NCI-H146 (cell line): ENCODE measurements at places on chromosomes 16 and 17.
A peak's percentile ranks its signal among the peaks of the same experiment; 100 is the strongest.

GRCh38 chr17:39618246-39618913 lies 8.4 kb upstream of the PPP1R1B start:
- DNase-seq = peak; percentile 19

GRCh38 chr16:24701521-24701951 lies 27.9 kb upstream of the TNRC6A start:
- DNase-seq = no peak

GRCh38 chr16:31664683-31665482 lies 137.2 kb downstream of the AHSP start:
- no peak for DNase-seq

DNA sequence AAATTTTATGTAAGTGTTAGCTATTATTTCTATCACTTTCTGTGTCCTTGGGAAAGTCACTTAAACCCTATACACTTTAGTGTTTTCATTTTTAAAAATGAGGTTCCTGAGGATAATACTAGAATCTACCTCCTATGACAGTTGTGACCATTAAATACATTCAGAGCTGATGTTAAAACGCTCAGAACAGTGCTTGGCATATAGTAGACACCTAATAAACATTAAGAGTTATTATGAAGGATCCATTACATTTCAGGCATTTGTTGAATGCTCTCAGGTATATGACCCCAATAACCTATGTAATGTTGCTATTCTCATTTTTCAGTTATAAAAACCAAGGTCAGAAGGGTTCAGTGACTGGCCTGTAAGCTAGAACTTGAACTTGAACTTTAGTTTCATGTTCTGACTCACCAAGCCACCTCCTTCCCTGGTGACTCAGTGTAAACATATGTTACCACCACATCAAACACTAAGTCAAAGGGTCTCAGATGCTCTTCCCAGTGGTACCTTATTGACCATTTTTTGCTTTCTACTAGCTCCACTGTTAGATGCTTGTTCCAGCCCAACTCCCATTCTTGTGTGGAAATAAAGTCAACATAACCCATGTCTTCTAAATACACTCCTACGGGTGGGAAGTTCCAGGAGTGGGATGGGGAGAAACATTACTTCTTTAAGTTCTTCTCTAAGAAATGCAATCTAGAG lies 47.6 kb downstream of the HSD17B2 start:
- DNase-seq = no peak

- no peak for DNase-seq
Observed at GRCh38 chr17:64500487-64500859, 3.6 kb upstream of the POLG2 start.

DNA sequence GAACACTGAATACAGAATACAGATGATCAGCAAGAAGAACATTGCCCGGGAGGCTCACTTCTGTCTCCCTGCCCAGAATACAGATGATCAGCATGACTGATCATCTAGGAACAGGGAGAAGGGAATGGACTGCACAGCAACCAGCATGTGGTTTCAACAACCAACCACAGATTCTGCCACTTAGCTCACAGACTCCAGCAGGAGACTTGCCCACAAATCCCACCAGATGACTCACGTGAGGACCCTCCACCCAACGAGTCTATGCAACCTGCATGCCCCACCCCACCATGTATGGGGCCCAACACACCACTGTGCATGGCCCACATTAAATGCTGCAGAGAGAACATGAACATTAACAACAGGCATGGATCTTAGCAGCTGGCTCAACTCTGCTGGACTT lies 36.1 kb upstream of the ALOX12 start:
- DNase-seq = no peak

DNA sequence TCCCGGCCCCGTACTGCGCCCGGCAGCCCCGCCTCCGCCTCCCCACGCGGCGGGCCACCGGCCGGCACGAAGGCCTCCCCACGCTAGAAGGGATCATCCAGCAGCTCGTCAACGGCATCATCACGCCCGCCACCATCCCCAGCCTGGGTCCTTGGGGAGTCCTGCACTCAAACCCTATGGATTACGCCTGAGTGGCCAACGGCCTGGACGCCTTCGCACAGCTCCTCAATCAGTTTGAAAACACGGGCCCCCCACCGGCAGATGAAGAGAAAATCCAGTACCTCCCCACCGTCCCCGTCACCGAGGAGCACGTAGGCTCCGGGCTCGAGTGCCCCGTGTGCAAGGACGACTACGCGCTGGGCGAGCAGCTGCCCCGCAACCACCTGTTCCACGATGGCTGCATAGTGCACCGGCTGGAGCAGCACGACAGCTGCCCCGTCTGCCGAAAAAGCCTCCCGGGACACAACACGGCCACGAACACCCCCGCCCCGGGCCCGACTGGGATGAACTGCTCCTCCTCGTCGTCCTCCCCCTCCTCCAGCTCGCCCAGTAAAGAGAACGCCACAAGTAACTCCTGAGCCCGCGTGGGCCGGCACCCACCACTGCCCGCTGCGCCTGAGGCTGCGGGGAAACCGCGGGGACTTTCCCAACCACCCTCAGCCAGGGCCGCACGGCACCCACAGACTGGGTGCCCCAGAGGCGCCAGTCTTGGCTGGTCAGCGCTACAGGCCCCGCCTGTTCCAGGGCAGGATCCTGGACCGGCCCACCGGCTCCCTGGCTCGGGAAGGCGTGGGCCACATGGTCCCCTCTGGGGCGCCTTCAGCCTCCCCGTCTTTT lies 39.0 kb upstream of the AKAP1 start:
- DNase-seq = no peak

DNA sequence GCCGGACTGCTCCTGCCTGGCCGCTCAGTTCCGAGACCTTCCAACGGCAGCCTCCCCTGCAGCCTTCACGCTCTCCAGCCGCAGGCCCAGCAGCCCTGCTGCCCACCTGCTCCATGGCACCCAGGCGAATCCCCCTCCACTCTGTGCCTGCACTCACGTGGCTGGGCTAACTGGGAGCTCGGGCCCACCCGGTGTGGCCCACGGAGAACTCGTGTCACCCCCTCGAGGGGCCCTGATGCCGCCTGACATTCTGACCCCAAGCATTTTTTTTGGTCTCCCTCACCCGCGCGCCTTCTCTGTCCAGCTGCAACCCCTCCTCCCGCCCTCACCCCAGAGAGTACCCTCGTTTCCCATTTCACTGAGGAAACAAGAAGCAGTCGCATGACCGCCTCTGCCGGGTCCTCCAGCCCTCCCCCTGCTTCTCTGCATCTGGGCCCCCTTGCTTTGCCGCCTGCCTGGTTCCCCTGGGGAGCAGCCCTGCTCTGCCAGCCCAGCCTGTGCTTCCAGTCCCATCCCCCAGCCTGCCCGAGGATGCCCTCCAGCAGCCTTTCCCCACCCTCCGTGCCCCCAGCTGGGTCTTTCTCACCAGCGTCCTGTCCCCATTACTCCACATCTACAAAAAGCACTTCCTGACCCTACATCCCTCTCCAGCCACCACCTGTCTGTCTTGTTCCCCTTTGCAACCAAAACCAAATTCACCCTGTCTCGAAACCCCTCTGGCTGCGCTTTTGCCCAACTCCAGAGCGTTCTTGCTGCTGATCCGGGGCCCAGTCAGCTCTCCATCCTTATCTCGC lies 146.4 kb upstream of the CHMP6 start:
- no peak for DNase-seq

DNA sequence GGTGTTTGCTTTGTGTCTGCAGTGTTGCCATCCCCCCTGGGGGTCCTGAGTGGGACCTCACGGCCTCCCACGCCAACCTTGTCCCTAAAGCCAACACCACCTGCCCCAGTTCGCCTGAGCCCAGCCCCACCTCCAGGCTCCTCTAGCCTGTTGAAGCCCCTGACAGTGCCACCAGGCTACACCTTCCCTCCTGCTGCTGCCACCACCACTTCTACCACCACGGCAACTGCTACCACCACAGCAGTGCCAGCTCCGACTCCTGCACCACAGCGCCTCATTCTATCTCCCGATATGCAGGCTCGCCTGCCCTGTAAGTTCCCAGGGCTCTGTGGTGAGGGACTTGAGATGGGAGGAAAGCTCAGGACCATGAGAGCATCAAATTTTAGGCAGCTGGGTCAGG lies 22.2 kb downstream of the SRCAP start:
- DNase-seq = no peak

- no peak for DNase-seq
Observed at GRCh38 chr17:27519550-27519949, 63.3 kb downstream of the KSR1 start.

GRCh38 chr16:75301804-75302203 lies 50.4 kb upstream of the BCAR1 start:
- no peak for DNase-seq

DNA sequence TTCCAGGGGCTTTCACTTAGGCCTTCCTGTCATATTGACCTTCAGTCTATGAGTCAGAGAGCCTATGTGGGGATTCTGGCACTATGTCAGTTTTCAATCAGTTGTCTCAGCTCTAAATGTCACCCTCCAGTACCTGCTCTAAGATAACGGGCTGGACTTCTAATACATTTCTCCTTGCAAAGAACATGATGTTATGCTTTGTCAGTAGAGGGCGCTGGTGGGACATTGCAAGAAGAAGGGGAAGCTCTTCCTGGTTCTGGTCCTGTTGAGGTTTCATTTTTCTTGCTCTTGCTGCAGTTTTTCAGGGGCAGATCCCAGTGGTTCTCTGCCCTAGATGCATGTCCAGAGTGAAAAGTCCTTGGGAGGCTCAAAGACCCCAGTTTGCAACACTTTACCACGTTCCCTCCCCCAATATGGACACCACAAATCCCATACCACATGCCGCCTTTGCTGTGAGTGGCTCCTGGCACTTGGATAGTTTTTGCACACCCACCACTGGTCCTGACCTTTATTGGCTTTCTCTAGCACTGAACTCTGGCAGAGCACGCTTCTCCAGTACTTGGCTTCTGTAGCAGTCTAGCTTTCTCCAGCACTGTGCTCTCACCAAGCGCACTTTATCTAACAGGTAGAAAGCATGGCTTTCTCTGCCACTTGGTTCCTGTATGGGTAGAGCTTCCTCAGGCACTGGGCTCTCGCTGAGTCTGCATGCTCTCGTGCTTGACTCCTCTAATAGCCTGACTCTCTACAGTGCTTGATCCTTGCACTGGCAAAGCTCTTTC lies 49.0 kb downstream of the BCL7C start:
- peak; percentile 96 for DNase-seq

DNA sequence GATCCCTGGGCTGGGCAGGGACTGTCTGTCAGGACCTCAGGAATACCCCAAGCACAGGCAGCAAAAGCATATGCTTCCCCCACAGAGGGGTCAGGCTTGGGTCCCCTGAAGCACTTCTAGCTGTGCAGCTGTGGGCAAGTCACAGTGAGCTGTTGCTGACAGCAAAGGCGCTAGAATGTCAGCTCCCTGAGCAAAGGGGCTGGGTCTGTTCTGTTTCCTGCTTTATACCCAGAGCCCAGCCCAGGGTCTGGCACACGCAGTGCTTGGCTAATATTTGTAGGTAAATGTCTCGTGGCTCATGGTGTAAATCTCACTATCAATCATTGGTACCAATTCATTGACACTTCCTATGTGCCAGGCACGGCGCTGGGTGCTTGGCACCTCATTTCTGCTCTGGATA lies 16.6 kb upstream of the MPRIP start:
- DNase-seq = no peak

GRCh38 chr16:68948230-68948910 lies 105.0 kb downstream of the TANGO6 start:
- DNase-seq = no peak

DNA sequence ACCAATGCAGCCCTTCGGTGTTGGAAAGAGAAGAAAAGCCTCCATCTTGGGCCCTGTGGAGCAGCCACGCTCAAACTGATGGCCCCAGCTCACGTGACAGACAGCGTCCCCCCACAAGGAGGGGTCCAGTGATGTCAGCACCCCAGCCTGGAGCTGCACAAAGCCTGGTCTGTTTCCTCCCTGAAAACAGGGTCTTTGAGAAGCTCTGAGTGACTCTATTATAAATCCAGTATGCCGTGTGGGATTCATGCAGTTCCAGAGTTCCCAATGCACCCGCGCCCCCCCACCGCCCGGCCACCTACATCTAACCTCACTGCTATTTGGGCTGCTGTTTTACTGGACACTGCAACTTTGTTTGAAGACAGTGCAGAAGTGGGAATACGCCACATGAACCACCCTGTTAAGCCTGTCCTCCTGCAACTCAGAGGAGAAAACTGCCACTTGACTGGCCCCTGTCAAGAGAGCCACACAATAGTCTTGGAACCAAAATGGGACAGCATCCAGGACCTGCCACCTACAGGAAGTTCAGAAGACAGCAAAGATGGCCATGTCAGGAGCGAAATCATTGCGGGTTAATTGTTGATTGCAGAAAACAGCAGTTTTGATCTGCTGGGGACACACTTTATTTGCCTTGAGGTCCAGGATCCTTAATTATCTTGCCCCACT lies 33.1 kb downstream of the PMP22 start:
- no peak for DNase-seq

DNA sequence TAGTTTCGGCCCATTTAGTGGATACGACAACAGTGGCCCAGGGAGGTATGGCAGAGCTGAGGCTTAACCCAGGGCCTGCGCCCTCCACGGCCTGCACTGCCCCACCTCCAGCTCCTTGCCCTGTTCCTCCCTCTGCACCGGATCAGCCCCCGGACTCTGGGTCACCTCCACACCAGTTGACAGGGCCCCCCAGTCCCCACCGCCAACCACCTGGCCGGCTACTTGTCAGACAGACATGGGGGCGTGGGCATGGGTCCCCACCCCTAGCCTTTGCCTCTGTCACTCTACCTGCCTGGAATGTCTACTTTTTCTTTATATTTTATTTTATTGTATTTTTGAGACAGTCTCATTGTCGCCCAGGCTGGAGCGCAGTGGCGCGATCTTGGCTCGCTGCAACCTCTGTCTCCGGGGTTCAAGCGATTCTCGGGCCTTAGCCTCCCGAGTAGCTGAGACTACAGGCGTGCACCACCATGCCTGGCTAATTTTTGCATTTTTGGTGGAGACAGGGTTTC lies 3.0 kb upstream of the ACTG1 start:
- DNase-seq = no peak

GRCh38 chr17:37365589-37365988 lies 10.2 kb upstream of the C17orf78 start:
- no peak for DNase-seq

- DNase-seq = no peak
Observed at GRCh38 chr17:14334919-14335318, 34.0 kb downstream of the HS3ST3B1 start.

- DNase-seq = no peak
Observed at GRCh38 chr17:73313526-73314127, 1.8 kb upstream of the CDC42EP4 start.

DNA sequence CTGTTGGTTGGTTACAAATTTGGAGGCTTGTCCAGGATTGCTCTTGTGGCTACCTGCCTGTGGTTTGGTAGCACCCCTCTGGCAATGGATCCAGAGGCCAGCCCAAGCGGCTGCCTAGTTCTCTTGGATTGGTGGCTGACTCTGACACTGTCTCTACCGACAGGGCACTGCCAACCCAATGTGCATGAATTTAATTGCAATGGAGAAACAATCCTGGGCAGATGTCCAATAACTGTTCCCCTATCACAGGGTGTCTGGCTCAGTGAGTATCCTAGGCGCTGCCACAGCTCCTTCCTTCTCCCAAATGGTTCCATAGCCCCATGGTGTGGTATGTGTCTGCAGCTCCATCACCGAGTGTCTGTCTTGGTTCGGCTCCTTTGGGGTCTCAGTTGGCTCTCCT lies 19.5 kb downstream of the N4BP1 start:
- no peak for DNase-seq
